T47D (cell line): ENCODE measurements at places on chromosomes 1 and 21.

DNA sequence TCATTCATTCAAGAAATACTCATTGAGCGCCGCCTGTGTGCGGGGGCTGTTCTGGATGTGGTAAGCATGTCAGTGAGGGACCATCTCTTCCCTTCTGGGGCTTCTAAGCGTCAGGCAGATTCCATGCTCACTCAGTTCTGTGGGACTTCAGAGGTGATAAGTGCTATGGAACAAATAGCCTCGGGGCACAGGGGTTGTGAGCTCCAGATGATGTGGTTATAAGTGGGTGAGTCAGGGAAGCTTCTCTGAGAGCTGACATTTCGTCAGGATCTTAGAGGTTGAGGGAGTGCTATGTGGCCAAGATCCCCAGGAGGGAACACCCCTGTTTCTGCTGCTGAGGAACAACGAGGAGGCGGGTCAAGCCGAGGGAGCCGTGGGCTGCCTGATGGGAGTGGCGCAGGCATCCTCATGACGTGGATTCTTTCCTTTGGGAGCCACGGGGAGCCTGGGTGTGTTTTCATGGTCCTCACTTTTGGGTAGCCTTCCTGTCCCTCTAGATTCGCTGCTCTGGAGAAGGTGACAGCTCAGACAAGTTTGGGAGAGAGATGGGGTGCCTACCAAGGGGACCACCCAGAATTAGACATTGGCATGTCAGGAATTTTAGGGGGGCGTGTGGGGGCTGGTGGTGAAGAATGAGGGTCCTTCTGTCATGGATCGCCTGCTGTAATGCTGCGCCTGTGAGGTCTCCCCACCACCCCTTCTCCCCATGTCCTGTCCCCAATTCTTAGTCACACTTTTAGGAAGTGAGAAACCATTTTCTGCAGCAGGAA is 38.5 kb downstream of the HUNK start:
- no peak for DNase-seq

DNA sequence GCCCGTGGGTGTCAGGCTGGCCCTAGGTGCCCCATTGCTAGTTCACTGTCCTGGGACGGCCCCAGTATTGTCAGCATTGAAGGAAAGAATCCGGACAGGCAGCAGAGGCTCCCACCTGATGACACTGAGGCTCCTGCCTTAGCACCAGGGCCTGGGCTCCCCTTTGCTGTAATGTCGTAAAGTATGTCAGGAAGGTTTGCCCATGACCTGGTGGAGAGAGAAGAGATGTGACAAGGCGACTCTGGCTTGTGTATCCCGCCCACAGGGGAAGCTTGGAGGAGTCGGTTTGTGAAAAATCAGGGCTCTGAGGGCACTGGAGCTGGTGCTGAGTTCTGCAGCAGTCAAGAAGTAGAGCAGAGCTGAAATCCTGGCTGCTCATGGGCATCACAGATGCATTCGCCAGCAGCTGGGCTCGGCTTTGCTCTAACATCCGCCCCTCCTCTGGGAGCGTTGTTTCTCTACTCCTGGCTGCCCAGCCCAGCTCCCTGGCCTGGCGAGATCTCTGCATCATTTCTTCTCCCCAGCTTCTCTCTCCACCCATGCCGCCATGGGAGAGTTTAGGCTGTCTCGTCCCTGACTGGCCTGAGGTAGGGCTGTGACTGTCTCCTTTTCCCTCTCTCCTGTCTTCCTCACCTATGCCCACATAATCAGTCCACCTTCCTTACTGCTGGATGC is 74.1 kb downstream of the ADARB1 start:
- DNase-seq: no peak

- DNase-seq: peak; percentile 66
Measured at GRCh38 chr1:24562625-24563024, 6.7 kb downstream of the NCMAP start.

DNA sequence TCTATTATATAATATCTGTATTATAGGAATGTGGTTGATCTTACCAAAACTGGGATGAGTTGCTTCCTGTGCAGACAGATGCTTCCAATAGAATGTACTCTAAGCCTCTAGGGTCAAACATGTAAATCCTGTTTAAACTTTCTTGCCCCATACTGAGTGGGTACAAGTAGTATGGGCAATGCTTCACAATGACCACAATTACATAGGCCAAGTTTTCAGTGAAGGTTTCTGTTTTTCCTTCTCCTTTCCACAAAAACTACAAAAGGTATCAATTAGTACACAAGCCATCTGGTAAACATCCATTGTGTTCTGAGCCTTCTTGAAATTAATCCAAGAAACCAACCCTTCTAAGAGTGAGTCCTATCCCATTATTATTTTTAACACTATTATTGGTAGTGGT is 16.8 kb downstream of the OTUD7B start:
- no peak for DNase-seq

- DNase-seq: no peak
Measured at GRCh38 chr21:37561506-37561905, 194.9 kb downstream of the DYRK1A start.

- no peak for DNase-seq
Measured at GRCh38 chr1:5151511-5151910, 497.1 kb downstream of the AJAP1 start.

DNA sequence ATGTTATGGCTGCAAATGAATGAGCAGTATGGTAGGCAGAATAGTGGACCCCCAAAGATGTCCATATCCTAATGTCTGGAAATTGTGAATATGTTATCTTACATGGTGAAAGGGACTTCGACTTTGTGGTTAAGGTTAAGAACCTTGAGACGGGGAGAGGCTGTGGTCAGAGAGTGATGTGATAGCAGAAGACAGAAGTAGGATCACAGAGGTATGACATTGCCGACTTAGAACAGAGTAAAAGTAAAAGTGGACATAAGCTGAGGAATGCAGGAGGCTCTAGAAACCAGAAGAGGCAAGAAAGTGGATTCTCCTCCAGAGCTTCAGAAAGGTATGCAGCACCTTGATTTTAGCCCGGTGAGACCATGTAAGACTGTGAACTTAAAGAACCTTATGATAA is 74.6 kb downstream of the CTH start:
- no peak for DNase-seq

- DNase-seq: no peak
Measured at GRCh38 chr1:221117548-221117951, 238.3 kb downstream of the HLX start.

GRCh38 chr1:117164209-117164608 is 42.7 kb upstream of the TRIM45 start:
- no peak for DNase-seq

DNA sequence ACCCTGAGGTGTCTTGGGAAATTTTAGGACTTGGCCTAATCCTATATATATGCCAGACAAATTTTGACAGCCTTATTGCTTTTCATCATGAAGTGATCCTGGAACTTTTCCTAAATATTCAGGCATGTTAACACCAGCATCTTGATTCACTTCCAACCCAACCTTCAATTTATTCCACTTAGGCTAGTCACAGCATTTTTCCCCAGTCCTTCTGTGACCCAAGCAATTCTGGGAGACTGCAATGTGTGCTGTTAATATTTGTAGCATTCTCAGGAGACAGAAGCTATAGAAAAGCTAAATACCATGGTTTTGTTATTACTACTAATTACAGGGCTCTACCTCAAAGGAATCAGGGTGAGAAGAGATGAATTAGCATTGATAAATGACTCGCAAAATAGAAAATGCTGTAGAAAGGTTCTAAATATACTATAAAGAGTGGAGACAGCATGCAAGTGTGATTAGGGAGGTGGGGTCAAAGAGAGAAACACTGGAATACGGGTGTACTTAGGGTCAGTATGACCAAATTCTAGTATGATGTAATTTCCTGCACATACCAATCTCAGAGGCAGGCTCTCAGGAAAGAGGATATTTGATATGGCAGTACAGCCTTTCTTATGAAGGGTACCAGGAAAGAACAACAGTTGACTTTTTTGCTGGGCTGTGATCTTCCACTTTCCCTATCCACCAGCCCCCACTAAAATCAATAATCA is 29.1 kb downstream of the PRRX1 start:
- no peak for DNase-seq

- no peak for DNase-seq
Measured at GRCh38 chr1:186078245-186078644, 296.8 kb downstream of the TPR start.

- DNase-seq: no peak
Measured at GRCh38 chr21:25191141-25191540, 416.1 kb downstream of the MRPL39 start.

- DNase-seq: no peak
Measured at GRCh38 chr1:199875856-199876255, 151.7 kb upstream of the NR5A2 start.

DNA sequence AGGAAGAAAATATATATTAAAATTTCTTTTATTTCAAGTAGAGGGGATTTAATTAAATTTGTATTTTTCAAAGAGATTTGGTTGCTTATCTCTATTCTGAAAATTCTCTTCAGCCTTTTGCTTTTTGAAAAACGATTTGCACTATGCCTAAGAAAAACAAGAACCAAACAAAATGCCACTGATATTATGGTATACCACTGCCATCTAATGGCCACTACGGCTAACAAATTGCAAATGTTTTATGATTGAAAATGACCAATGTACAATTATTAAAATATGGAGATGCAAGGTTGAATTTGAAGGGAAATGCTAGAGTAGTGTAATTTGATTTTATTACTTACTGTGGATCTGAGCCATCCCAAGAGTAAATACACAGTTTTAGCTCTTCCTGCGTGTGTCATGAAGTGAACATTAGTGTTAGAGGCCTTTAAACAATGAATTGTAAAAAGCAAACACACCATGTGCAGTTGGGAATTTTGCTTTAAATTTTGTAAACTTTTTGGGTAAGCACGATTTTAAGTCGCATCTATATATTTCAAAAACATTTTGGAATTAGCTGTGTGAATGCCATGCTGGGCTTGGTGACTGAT is 137.4 kb upstream of the USP25 start:
- peak; percentile 78 for DNase-seq

GRCh38 chr1:30313584-30313983 is 409.8 kb downstream of the MATN1 start:
- no peak for DNase-seq

- no peak for DNase-seq
Measured at GRCh38 chr1:147735423-147735822, 25.0 kb downstream of the GJA5 start.

- no peak for DNase-seq
Measured at GRCh38 chr1:232209357-232209756, 420.6 kb downstream of the SIPA1L2 start.

- DNase-seq: no peak
Measured at GRCh38 chr1:152191260-152191659, 32.2 kb upstream of the RPTN start.

- no peak for DNase-seq
Measured at GRCh38 chr1:16120407-16120806, 35.5 kb downstream of the EPHA2 start.

DNA sequence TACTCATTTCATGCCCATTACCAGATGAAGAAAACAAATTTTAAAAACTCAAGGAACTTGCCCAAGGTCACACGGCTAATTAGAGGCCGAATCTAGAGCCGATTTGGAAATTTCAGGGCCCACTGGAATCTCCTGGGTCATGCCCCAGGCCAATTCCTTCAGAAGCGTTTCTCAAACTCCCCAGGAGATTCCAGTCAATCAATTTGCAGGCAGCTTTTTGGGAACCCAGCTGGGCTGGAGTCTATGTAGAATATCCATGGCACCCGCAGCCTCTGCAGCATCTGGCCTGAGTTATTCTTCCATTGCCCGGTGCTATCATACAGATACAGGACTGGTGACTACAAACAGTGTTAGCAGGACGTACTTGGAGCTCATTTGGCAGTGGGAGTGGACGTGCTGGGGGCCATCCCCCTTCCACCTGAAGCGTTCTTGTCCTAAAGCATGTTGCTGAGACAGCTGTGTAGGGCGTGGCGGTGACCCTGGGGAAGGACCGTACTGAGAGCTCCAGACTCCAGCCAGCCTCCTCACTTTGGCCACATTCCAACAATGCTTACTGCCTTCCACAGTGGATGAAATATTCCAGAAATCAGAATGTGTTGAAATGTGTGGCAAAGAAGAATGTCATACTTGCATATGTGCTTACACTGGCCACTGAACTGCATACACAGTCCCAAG is 38.3 kb downstream of the ABCG1 start:
- no peak for DNase-seq

DNA sequence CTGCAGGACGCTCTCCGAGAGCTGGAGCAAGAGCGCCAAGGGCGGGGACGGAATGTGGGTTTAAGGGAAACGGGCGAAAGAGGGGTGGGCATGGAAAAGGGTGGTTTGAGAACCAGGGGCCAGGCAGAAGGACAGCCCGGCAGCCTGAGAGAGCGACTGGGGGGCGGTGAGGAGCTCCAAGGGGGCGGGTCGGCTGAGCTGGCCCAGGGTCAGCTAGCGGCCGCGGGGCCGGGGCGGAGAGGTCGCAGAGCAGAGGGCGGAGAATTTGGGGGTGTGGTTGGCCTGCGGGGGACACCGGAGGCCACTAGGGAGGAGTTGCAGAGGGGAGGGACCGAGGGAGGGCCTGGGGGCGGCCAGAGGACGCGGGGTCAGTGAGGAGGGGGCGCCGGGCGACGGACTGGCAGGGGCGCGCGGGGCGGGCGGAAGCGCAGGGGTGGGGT is 54.7 kb downstream of the NDUFS5 start:
- DNase-seq: no peak

GRCh38 chr1:116540088-116540487 is 30.7 kb downstream of the CD58 start:
- no peak for DNase-seq

DNA sequence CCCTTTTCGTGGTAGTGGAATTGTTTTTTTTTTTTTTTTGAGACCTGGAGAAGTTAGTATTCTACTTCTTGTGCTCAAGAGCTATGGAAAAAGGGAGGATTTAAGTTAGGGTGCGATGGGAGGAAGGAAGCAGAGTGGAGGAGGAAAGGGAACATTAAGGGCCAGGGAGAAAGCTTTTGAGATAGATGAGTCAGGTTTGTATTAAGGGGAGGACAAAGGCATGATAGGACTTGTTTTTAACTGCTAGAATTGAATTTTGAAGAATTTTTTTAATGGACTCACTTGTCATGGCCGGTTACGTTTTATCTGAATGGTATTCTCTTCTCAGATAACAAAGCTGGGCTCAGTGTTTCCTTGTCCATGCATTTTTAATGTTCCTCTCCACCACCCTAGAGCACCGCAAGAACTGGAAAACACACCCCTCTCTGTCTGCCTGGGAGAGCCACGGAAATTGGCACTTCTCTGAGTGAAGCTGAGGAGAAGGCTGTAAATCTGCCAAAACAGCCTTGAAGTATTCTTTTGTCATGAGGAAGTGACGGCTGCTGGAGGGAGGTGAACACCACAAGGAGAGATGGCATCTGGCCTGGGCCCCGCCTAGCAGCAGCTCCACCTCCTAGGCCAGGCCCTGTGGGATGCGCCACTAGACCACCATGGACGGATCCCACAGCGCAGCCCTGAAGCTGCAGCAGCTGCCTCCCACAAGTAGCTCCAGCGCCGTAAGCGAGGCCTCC is 3.5 kb downstream of the NIPAL3 start:
- DNase-seq: peak; percentile 78
